ENCODE measurements at places on chromosomes 7 and 10.

GRCh38 chr10:112842832-112843360 lies 107.2 kb upstream of the TCF7L2 start:
- no peak for DNase-seq

GRCh38 chr7:30933124-30933974 lies 21.7 kb downstream of the AQP1 start:
- no peak for DNase-seq

DNA sequence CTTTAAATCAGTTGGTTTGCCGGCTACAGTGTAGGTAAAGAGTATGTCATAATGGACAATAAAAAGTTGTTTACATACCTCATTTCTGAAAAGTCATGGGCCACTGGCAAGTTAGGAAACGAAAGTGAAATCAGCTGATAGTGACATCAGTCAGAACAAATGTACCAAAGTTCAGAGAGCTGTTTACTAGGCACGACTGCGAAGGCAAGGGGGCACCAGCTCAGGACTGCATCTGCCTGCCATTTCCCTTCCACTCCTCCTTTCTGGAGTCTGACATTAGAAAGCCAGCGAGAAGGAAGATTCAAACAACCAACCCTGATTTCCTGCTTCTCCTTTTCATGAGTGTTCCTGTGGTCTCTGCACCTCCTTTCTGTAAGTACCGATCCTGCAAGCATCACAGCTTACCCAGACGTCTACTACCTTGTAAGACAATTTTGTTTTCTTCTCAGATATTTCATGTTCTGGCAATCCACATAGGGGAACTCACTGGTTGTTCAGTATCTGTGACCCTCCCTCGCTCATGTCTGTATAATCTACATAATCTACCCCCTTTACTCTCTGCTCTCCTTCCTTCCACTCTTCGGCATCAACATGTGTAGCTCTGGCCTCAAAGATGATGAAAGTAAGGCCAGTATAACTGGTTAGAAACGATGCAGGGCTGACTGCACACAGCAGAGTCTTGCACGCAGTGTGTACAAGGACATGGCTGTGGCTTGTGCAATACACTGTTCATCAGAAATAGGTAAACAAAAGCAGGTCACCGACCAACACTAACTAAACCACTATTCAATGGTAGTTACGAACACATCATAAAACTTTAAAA lies at the start of gene TMEM140:
TMEM140 (plus strand) TSS at position 174 of the 823 bp plus-strand sequence. CDS start 16,370 bp downstream, outside the sequence.
- no peak for DNase-seq

GRCh38 chr7:75937958-75938786 lies 23.2 kb downstream of the POR start:
- DNase-seq: no peak

DNA sequence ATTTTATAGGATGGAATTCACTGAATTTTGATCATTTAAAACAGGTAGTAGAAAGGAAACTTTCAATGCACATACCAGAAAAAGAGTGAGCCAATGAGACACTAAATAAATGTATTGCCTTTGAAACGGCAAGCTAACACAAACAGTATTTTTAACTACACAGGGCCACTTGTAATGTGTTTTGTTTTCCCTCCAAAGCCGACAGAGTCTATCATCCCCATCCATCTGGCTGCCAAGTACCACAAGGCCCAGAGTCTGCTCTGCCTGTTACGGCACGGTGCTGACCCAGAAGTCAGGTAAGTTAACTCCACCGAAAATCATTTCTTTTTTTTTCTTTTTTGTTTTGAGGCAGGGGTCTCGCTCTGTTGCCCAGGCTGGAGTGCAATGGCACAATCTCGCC lies 1.5 kb downstream of the ANKRD61 start:
- no peak for DNase-seq

GRCh38 chr7:3397324-3397723 lies 96.3 kb downstream of the SDK1 start:
- no peak for DNase-seq

DNA sequence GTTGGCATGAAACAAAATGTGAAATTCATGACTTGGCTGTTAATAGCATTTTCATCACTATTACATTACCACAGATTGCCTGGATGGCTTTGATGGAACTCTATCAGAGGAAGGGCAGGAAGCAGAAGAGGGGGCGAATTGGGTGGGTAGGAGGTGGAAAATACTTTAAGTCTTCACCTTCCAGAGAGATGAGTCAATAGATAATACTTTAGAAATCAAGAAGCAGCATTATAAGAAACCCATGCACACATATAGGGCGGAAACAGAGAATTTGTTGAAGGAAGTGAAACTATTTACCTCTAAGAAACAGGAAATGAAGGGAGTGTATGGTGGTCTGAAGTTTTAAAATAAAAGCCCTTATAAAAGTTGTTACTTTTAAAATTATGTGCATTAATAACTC lies 152.1 kb upstream of the TARP start:
- DNase-seq: no peak

- no peak for DNase-seq
Observed at GRCh38 chr7:22295402-22296264, 61.3 kb downstream of the RAPGEF5 start.

DNA sequence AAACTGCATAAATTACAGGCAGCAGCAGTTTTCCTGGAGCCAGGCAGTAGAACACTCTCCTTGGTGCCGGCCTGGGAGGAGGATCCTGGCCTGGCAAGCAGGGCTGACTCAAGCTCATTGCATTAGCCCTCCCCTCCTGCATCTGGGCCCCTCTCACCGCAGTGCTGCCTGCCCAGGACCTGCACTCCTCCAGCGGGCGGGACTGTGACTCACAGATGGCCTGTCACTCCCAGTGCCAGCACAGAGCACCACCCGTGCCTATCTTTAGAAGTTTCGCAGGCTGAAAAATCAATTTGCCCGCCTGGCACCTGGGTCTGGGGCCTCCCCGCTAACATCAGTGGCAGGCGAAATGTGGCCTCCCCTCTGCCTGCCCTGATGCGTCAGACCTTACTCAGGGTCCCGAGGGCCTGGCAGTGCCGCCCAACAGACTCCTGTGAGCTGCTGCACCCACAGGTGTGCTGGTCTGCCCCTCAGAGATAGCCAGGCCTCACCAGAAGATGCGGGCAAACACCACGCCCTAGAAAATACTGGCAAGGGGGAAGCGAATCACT lies 123.8 kb downstream of the KCNMA1 start:
- no peak for DNase-seq

- DNase-seq: no peak
Observed at GRCh38 chr10:102299873-102300272, 54.5 kb downstream of the GBF1 start.

DNA sequence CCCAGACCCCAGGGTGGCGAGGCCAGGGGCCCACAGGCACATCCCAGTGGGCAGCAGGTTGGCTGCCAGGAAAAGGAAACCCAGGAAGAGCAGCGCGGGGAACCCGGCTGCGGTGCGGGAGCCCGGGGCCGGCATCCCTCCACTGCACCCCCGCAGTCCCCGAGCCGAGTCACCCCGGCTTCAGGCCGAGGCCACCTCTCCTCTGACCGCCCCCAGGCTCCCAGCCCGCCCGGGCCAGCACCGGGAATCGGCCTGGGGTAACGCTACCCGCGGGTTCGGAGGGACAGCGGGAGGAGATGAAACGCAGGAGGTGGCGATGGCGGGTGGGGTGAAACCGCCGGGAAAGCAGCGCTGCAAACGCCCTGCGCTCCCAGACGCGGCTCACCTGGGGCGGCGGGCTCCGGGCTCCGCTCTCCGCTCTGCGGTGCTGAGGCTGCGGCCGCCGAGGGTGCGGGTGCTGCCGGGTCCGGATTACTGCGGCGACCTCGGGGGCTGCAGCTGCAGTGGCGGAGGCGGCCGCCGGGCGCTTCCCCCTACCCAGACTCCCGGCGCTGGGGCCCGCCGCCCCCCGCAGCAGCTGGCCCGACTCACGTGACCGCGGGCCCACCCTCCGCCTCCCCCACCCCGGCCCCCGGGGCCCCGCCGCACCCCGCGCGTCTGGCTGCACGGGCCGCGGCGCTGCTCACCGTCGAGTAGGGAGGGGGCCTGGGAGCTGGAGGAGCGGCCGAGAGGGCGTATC lies at the start of gene SCRN1:
SCRN1 (minus strand) TSS at position 545 of the 739 bp plus-strand sequence. CDS start 20,734 bp downstream, outside the sequence.
- no peak for DNase-seq

DNA sequence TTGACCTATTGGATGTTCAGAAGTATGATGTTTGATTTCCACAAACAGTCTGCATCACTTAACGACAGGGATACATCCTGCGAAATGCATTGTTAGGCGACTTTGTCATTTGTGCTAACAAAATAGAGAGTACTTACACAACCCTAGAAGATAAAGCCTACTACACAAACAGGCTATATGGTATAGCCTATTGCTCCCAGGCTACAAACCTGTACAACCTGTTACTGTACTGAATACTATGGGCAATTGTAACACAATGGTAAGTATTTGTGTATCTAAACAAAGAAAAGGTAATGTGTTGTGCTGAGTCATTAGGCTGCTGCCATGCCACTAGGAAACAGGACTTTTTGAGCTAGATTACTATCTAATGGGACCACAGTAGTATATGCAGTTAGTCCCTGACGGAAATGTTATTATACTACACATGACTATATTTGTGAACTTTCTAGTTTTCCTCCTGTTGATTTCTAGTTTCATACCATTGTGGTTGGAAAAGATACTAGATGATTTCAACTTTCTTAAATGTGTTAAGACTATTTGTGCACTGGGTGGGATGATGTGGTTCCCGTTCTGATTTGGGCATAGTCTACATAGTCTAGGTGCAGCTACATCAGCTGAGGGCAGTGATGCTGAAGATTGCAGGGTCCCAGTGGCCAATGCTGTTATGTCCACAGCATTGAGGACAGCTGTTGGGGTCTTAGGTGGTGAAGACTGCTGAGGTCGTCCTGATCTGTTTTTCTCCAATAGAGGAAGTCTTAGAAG lies 161.7 kb downstream of the HTR7 start:
- DNase-seq: no peak

DNA sequence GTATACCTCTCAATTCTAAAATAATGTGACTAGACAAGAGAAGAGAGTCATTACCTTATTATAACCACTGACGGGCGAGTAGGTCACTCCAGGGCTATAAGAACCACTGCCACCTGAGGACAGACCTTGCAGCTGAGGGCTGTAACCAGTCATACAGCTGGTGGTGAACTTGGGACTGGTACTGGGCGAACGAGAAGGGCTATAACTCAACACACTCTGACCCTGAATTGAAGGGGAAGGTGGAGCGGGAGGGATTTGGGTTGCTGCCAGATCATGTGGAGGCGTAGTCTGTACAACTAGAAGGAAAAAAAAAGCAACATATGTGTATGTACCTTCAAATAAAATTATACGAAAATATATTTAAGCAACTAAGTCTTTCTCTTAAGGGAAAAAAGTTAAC lies 3.4 kb downstream of the TMEM209 start:
- no peak for DNase-seq

DNA sequence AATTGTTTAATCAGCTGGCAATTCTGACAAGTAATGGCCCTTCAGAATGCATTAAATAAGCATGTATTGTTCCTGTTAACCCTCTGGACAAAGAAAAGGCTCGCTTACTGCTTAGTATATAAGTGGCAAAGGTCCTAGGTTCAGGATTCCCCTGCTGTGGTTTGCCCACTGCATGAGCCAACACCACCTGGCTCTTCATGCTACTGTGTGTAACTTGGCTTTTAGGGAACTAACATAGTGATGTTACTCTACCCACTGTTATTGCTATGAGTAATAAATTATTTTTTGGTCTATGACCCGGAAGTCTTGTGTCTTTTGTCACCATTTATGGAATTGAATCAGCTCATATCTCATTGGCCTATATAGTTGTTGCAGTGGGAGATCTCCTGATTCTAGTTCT lies 791.7 kb upstream of the PHF14 start:
- DNase-seq: no peak

- no peak for DNase-seq
Observed at GRCh38 chr10:128642502-128642901, 516.3 kb upstream of the MKI67 start.

DNA sequence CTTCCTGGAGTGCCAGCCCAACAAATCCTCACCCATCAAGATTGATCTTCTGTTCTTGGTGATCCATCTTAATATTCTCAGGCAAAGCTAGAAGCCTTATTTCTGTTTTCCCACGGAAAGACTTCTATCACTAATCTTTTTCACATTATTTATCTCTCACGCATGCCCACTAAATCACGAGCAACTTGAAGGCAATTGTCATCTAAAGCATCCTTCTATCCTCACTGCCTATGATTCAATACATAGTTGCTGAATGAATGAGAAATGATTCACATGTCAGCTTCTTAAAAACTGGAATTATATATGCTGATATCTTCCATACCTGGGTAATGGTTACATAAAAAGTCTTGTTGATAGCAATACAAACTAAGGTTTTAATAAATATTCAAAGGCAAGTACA lies 12.6 kb upstream of the COL1A2 start:
- no peak for DNase-seq

DNA sequence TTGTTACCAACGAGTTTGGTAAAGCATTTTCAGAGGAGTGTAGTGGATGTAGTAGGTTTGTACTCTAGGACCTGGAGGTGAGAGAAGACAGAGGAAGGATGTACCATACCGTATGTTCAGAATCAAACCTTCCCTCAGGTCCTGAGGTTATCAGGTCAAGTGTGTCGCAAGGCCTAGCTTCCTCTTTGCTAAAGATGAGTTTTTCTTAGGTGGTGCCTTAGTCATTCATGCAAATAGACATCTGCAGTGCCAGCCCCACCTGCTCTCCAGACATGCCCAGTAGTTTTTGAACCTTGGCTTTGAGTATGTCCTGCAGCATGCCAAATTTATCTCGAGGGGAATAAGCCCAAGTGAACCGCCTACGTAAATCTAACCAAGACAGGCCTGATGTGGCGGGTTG lies 71.3 kb downstream of the HDAC9 start:
- no peak for DNase-seq

GRCh38 chr7:117759950-117760640 lies 113.1 kb downstream of the CTTNBP2 start:
- no peak for DNase-seq

- DNase-seq: no peak
Observed at GRCh38 chr10:34219753-34220548, 595.1 kb downstream of the PARD3 start.

DNA sequence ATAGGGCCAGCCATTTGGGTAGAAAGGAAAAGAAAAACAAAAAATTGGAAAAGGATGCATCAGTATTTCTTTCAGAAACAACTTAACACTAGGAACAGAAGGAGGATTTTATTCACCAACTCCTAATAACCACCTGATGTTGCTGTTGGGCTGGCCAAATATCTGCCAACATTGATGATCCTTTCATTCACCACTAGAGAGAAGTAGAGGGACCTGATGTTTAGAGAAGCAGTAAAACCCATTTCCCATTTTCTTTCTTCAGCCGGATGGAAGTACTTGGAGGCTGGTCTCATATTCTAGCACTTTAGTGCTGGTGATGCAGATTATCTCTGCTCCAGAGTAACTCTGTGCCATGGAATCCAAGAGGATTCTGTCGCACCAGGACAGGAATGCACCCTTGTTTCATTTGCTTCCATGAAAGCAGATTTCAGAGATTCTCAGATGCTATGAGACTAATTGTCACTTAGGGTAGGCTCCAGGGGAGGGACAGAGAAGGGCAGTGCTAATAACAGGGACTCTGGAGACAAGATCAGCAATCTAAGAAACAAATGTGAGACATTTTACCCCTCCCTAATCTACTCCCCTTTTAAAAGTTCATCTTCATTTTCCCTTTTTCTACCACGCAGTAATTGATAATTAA lies 3.1 kb downstream of the KLLN start:
- DNase-seq: no peak

- no peak for DNase-seq
Observed at GRCh38 chr7:116918704-116919103, 34.6 kb upstream of the ST7 start.

All from esophagus squamous epithelium (tissue), 5 donors.